ENCODE measurements at places on chromosomes 1 and 21. TPM values are rescaled to one million over a fixed set of nuclear protein-coding genes. Genes with fewer than 3 reads are reported as not detected.

DNA sequence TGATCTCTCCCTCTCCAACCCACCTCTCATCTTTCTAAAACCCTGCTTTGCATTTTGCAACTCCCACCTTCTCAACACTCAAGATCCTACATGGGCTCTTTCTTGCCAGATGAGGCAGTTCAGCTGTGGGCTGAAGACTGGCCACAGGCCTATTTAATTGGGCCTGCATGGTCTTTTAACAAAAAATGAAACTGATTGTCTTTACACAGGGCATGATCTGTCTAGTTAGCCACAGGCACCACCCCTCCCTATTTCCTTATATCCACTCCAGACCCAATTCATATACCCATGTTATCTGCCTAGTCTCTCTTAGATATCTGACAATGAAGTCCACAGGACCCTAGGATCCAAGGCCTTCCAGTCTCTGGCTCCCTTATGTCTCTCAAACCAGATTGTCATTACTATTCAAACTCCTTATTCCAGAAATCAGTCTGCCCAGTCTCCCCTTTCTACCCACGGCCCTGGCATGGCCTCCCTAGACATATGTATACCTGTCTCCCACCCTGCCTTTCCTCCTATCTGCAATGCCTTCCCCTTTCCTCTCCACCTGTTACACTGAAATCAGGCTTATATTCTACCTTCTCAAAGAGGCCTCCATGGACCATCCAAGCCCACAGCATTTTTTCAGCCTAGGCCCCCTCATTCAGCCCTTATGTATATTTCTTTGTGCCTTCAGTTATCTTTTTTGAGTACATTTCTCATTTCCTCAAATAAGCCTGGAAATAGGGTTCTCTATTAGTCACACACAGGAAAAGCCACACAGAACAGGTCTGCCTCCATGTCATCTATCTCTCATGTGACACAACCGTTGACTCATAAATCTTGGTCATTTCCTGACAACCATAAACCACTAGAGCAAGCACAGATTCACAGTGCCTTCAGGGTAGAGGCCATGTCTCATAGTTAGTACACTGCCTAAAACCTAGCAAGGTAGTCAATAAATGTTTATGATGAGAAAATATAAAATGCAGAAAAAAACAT is 39.0 kb downstream of the LPAR3 start:
- H3K4me3 ChIP-seq: no peak overlapping the region
- no peak for DNase-seq
- no peaks in the 10 kb centered on the region for H3K36me3 ChIP-seq
- no peaks in the 10 kb centered on the region for H3K27me3 ChIP-seq
- no peak overlapping the region for H3K27ac ChIP-seq
- peaks cover 3% of the 10 kb centered on the region for H3K4me1 ChIP-seq

DNA sequence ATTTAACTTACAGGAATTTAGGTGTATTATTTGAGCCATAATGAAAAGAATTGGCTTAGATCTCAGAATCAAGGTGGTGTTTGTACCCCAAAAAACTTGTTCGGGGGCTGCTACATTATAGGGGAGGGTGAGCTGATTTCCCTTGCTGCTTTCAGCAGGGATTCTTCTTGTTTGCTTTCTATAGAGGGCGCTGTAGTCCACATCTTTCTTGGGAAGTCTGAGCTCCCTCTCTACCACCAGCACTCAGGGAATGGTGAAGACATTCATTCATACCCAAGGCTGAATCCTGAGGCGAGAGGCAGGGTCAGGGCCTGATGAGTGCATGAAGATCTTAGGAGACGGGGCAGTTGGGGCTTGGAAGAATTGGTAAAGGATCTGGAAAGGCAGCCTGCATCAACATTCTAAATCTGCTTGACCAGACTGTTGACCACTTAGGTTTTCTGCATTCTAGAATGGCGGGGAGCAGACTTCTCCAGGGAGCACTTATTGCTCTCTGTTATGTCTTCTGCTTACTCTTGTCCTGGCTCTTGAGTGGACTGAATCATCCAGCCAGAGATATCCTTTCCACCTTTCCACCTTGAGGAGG is 18.9 kb downstream of the SPATA46 start:
- no peaks in the 10 kb centered on the region for H3K4me1 ChIP-seq
- H3K27me3 ChIP-seq: no peaks in the 10 kb centered on the region
- no peaks in the 10 kb centered on the region for H3K36me3 ChIP-seq
- H3K4me3 ChIP-seq: no peak overlapping the region

DNA sequence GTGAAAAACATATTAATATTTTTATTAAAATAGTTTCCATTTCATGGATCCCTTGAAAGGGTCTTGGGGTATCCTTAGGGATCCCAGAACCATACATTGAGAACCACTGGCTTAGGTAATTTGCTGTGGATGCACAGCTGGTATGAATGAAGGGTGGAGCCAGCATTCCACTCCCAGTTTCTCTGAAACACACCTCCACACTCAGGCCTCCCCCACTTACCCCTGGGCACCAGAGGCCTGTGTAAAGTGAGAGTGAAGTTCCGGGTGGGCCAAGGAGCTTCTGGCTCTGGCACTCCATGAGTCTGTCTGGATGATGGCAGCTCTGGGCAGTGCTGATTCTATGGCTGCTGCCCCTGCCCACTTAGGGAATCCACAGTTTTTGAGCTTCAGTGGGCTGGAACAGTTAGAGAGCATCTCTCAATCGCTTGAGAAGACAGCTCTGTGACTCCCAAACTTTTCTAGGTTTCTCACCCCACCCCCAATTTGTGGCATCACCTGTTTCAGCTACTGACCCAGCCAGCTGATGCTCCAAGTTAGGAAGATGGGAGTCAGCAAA is 57.8 kb upstream of the CD1D start:
- H3K4me3 ChIP-seq: no peak overlapping the region
- no peak overlapping the region for H3K27ac ChIP-seq
- H3K36me3 ChIP-seq: no peaks in the 10 kb centered on the region
- no peak for DNase-seq
- peaks cover 2% of the 10 kb centered on the region for H3K27me3 ChIP-seq

DNA sequence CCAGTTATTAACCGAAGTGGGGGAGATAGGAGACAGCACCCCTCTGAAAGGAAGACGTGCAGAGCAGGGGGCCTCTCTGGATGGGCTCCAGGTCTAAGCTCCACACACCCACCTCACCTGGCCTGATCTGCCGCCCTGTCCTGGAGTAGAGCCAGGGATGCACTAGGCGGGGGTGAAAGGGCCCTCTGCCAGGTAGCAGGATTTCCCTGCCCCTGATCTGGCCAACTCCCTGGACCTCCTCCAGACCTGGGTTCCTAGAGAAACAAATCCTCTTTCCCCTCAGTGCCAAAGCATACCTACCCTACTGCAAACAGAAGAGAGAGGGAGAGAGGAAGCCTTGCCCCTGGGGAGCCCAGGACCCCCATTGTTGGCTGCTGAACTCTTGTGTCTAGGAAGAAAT is 2.0 kb downstream of the CRABP2 start:
- peaks cover 46% of the 10 kb centered on the region for H3K4me1 ChIP-seq
- no peak overlapping the region for H3K4me3 ChIP-seq
- no peak for DNase-seq

- no peak for DNase-seq
- no peak overlapping the region for H3K4me3 ChIP-seq
- H3K36me3 ChIP-seq: no peaks in the 10 kb centered on the region
- H3K4me1 ChIP-seq: no peaks in the 10 kb centered on the region
Observed at GRCh38 chr1:57874418-57874877, 450.6 kb upstream of the DAB1 start.

GRCh38 chr1:230797942-230798365 is 50.8 kb downstream of the CAPN9 start:
- peaks cover 6% of the 10 kb centered on the region for H3K27me3 ChIP-seq
- H3K36me3 ChIP-seq: no peaks in the 10 kb centered on the region
- DNase-seq: peak; percentile 22
- no peak overlapping the region for H3K4me3 ChIP-seq
- no peaks in the 10 kb centered on the region for H3K4me1 ChIP-seq

DNA sequence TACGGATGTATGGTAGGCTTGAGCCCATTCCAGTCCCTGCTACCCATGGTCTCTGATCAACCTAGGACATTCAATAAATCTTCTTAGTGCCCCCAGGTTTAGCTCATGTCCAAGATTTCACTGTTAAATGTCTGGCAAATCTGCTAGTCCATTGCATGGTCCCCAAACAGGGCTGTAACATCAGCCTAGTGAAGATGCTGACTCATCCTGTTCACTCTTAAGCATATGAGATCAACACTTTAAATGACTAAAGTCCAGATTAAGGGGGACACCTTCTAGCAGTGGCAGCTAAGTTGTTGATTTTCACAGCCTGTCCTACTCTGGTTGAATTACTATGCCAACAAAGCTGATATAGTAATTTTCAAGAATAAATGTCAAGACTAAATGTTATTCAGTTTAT is 46.5 kb upstream of the NUF2 start:
- no peak for DNase-seq
- H3K27me3 ChIP-seq: no peaks in the 10 kb centered on the region
- H3K36me3 ChIP-seq: no peaks in the 10 kb centered on the region
- no peak overlapping the region for H3K4me3 ChIP-seq
- H3K27ac ChIP-seq: no peak overlapping the region

DNA sequence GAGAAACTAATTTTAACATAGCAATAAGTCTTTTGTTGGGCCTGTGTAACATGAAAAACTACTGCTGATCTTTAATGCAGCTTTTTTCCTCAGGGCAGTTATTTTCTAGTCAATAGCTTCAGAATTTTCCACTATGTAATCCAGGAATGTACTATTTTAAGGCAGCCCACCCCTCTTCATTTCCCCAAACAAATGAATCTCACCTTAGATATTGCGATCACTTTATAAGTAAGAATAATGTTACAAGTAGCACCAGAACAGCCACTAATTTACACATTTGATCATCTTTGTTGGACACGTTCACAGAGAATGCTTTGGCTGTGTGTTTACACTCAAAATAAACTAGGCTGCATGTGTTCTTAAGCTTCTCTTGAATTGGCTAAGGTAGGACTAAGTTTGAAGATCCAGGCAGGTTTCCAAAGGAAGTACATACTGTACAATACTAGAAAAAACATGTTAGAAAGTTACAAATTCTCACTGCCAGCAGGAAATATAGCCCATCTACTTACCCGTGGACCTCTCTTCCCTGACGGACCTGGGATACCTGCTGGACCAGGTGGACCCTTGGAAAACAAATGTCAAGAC is 41.7 kb downstream of the COL24A1 start:
- no peaks in the 10 kb centered on the region for H3K27me3 ChIP-seq
- no peak overlapping the region for H3K27ac ChIP-seq
- DNase-seq: no peak
- H3K4me1 ChIP-seq: no peaks in the 10 kb centered on the region
- no peak overlapping the region for H3K4me3 ChIP-seq

DNA sequence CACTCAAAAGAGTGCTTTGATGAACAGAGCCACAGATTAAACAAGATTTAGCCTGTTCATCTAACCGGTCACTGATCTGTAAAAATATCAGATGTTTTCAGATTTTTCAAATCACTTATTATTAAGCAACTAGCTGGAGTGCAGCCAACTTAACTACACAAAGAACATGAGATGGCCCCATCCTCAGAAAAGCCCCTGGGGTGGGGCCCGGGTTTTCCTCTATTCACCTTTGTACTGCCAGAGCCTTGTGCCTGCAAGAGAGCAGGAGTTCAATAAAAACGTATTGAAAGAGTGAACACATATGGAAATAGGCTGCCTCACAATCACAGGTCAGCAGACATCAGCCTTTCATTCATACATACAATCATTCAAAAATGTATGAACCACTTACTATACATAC is 516.1 kb downstream of the OMA1 start:
- no peaks in the 10 kb centered on the region for H3K4me1 ChIP-seq
- H3K27ac ChIP-seq: no peak overlapping the region
- no peak overlapping the region for H3K4me3 ChIP-seq
- no peak for DNase-seq
- H3K36me3 ChIP-seq: no peaks in the 10 kb centered on the region

Gene GPR37L1
- total RNA-seq: under 0.01 TPM

Gene PLA2G2C
- 0.19 TPM for total RNA-seq

Gene FRRS1
- total RNA-seq: 8.7 TPM

Gene IFT25
- 52.3 TPM for total RNA-seq

Gene FYB2
- 4.7 TPM for total RNA-seq

Gene ADCY10
- 0.09 TPM for total RNA-seq

Gene C1orf115
- 3.5 TPM for total RNA-seq

All from thymus (tissue), 14 donors.